Iris pigment epithelial cell (primary cell): ENCODE measurements at places on chromosomes 3 and 15.

DNA sequence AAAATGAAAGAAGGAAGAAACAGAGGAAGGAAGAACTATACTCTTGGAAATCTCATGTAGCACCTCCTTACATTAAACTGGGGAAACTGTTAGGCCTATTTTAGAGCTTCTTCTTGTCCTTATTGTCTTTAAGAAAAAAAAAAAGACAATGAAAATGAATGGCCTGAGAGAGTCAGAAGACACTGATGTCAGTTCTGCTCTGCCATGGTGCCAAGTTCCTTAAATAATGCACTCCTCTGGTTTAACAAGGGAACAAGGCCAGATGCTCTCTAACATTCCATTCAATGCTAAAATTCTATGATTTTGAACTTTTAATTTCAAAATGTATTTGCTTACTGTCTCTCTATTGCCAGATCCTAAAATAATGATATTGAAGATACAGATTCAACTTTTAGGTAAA, 4.4 kb upstream of the MBNL1 start:
- no peak for DNase-seq

- DNase-seq: peak; percentile 38
Measured at GRCh38 chr3:190696777-190697501, 165.6 kb downstream of the GMNC start.

GRCh38 chr3:165725296-165725695, 111.9 kb downstream of the BCHE start:
- DNase-seq: no peak

- no peak for DNase-seq
Measured at GRCh38 chr15:36734366-36734765, 154.9 kb downstream of the CDIN1 start.

DNA sequence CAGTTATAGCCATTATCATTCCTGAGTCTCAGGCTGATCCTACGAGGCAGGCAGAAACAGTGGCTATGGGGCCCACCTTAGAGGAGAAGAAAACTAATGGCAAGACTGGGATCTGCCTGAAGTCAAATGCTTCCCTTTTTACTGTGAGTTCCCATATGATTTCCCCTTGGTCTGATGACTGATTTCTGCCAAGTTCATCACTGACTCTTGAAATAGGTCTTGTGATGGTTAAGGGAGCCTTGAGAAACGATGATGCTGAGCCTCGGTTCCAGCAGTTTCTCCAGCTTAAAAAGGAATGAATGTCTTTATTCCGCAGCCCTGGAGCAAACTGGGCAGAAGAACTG, 29.4 kb upstream of the LDHAL6B start:
- no peak for DNase-seq

GRCh38 chr3:94171954-94172353, 109.1 kb downstream of the NSUN3 start:
- DNase-seq: no peak

- DNase-seq: no peak
Measured at GRCh38 chr3:194342861-194343560, 8.1 kb downstream of the CPN2 start.

DNA sequence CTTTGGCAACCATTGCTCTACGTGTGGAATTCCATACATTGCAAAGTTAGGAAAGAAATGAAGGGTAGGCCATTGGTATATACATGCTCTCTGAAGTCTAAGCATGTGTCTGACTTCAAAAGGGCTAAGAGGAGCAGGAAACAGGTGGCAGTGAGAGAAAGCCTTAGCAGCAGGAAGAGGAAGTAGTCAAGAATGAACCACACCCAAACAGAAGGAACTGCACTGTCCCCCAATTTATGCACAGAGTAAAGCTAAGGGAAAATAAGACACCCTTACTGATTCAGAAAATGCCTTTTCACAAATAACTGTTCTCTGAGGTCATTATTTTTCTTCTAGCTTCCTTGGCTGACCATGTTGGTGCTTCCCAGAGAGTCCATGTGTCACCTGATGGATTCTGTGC, 575.4 kb downstream of the NTRK3 start:
- no peak for DNase-seq

DNA sequence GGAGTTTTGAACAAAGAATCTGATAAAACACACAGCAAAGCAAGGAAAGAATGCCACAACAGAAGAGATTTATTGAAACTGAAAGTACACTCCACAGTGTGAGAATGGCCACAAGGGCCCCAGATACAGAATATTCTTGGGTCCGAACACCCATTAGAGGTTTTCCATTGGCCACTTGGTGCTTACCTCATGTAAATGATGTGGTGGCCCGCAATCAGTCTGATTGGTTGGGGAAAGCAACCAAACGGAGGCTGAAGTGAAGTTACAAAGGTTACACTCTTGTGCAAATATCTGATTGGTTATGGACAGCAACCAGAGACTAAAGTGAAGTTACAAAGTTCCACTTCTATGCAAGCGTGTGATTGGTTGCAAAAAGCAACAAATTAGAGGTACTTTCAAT, 20.4 kb downstream of the NSUN3 start:
- DNase-seq: no peak

DNA sequence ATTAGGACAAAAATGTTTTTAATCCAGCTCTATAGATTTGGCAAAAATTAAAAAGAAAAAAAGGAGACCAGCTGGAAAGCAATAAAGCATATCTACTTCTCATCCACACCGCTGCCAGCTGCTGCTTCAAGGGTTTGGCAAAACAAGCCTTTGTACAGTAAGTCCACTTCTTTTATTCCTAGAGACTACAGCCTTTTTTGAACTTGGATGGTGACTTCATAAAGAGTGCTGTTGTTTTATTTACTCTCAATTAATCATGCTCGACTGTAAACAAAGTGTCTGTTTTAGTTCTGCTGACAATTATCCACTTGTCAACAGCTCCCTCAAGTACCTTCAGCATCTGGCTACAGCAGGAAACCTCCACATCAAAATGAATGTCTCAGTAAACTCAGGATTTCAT, 12.3 kb upstream of the FOXB1 start:
- no peak for DNase-seq

DNA sequence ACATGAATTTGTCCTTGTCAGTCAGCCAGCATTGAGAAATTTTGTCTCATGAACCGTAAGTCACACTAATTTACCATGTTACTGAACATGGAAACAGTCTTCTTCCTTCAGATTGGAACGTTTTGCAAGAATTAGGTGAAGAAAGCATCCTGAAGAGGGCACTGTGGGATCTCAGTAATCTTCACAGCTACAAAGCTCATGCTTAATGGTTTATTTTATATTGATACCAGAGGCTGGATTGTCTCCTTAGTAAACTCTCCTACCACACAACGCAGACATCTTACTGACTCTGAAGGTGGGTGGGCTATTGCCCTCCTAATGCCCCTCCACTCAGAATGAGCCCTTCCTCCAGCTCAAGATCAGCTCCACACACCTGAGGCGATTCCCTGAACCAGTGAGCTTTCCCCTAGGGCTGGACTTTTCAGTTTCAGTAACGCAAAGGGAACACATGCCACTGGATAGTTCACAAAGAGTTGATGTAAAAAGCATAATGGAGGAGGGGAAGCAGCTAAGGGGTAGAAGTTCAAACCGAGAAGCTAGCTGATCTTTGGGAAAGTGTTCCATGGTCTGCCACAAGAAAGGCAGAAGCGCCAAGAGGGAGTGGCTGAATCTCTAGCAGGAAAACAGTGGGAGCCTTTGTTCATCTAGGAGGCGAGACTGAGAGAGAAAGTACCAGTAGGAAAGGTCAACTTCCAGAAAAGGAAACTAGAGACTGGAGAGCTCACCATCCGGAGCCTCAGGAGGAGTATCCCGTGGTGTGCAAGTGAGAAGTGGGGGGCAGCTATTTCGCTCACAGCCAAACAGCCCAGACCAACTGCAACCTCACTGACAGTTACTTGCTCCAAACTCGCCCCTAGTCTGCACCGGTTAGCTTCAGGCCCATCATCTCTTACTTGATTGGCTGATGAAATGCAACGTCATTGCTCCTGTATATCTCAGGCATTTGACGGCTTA, at the start of gene SLC9C1:
Gene SLC9C1, minus strand, starts transcription at position 849 of the 954 bp plus-strand sequence. CDS start 7,425 bp downstream, outside the sequence.
- DNase-seq: peak; percentile 83

DNA sequence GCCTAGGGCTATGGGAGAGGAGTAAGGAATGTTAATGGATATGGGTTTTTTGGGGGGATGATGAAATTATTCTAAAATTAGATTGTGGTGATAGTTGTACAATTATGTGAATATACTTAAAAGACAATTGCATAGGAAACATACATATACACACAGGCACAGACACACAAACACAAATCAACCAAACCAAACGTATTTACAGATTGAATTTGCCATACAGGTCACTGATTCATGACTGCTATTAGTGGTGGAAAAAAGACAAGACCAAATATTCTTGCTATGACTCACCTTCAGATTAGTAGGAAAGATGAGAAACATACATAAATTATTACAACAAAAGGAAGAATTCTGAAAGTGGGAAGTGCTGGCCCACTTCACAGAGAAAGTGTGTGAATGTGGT, 85.3 kb downstream of the C3orf38 start:
- DNase-seq: peak; percentile 32

GRCh38 chr3:52471371-52472238, 16.2 kb downstream of the NISCH start:
- no peak for DNase-seq

DNA sequence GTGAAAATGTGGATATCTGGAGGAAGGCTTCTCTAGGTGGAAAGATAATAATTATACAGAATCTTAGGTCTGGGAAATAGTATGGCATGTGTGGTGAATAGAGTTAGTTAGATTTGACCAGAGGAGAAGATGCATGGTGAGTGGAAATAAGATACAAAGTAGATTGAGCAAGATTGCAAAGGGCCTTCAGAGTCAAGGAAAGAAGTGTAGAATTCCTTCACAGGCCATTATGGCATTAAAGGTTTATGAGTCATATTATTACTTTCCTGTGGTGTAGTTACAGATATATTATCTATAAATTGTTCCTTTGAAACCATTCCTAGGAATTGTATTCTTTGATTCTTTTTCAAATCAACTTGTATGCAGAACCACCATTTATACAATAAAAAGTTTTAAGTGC, 660.3 kb downstream of the SI start:
- peak; percentile 1 for DNase-seq

GRCh38 chr3:187264021-187264420, 27.5 kb downstream of the MASP1 start:
- DNase-seq: peak; percentile 92

DNA sequence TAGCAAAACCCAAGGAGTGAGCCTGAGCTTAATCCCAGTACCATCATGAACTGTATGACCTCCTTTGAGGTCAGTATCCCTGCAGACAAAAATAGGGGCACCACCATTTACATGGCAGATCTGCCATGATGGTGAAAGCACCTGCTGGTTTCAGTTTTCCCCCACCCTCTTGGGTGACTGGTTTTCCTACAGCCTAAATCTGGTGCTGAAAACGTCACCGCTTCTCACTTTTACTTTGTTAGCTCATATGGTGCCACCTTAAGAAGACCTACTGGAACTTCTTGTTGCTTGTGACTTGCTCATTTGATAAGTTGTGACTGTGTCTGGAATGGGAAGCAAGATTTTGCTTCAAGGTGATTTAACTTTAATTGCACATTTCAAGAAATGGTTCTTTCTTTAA, 5.1 kb downstream of the PPP1R2 start:
- DNase-seq: no peak

- no peak for DNase-seq
Measured at GRCh38 chr15:29938361-29939335, 116.4 kb upstream of the TJP1 start.

DNA sequence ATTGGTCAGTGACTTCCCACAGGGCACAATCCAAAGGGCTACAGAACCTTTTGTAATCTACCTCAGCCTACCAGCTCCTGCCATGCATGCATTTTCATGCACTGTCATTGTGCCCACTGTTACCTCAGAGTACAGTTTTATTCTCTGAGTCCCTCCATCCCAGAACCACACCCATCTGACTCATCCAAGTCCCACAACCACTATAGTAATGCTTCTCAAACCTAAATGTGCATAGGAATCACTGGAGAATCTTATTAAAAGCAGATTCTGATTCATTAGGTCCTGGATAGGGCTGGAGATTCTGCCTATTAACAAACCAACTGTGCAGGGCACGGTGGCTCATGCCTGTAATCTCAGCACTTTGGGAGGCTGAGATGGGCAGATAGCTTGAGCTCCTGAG, 3.7 kb upstream of the B3GALNT1 start:
- peak; percentile 16 for DNase-seq

GRCh38 chr3:83622526-83622925, 1336.3 kb upstream of the CADM2 start:
- no peak for DNase-seq

DNA sequence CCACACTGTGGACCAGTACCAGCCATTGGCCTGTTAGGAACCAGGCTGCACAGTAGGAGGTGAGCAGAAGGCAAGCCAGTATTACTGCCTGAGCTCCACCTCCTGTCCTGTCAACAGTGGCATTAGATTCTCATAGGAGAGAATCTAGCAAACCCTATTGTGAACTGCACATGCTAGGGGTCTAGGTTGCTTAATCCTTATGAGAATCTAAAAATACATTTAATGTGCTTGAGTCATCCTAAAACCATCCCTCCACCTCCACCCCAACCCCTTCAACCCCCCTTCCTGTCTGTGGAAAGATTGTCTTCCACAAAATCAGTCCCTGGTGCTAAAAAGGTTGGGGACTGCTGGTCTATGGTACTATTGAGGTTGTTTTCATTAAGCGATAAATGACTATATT, 49.3 kb upstream of the KCNAB1 start:
- no peak for DNase-seq

GRCh38 chr15:88648357-88649214, 9.8 kb downstream of the ISG20 start:
- DNase-seq: no peak

DNA sequence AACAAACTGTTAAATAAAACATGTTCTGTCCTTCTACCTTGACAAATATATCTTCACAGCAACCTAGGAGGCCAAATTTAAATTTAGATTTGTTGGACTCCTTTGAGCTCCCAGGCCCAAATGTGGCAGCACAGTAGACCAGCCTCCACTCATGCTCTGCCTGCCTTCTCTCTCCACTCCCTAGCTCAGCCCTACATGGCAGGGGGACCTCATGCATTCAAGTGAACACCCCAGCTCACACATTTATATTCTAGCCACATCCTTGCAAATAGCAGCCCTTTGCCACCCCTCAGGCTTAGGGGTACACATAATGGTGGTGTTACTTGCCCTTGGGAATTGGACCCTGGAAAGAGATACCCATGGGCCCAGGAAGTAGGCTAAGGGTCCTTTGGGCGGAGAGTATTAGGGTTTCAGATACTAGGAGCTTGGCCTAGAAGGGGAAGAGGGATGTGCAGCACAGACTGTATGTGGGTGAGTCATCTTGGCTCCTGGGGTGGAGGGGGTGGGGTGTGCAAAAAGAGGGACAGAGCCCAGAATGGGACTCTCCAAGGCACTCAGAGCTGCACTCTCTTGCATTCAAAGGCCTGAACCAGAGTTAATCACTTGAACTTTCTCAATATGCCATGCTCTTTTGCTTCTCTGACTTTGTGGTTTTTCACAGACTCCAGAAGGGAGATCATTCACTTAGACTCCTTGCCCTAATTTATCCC, 268.4 kb upstream of the ROPN1 start:
- DNase-seq: peak; percentile 82

DNA sequence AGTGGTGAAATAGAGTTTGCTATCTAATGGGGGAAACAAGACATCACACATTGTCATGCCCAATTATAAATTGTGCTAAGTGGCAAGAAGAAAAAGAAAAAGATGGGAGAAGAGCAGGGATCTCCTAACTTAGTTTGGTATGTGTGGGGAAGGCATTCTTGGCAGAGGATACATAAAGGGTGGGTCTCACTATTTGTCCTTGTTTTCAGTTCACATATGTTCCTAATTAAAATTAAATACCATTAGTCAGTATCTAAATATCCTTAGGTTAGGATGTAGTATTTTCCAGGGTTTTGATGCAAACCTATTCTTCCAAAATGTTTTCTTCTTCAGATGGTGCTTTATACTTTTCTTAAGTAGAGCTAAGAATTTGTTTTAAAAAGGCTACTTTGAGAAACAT, 173.7 kb downstream of the B3GALNT1 start:
- DNase-seq: no peak

GRCh38 chr3:29890801-29891200, 609.9 kb downstream of the RBMS3 start:
- no peak for DNase-seq
